Stimulated activated CD4-positive, alpha-beta T cell treated with anti-CD3 and anti-CD28 coated beads, TNF-alpha, amount 100 ng/mL, for 48 hours (primary cell): ENCODE measurements at places on chromosomes 12 and 14.

GRCh38 chr14:59229653-59230406, 41.4 kb downstream of the DAAM1 start:
- DNase-seq: no peak

DNA sequence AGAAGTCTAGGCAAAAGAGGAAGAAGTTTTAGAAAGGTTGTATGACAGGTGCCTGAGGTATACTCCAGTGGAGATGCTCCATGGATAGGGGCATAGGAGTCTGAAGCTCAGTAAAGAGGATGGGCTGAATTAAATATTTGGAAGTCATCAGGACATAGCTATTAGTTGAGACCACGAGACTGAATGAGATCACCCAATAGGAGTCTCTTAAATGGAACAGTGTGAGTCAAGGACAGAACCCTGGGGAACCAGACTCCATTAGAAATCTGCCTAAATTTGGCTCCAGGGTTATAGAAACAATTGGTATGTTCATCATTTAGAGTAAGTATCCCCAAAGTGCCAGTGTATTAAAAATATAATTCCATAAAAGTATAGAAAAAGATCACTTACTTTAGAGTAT, 172.6 kb downstream of the PRKCH start:
- no peak for DNase-seq

- no peak for DNase-seq
Observed at GRCh38 chr12:105819549-105819948, 319.2 kb downstream of the NUAK1 start.

DNA sequence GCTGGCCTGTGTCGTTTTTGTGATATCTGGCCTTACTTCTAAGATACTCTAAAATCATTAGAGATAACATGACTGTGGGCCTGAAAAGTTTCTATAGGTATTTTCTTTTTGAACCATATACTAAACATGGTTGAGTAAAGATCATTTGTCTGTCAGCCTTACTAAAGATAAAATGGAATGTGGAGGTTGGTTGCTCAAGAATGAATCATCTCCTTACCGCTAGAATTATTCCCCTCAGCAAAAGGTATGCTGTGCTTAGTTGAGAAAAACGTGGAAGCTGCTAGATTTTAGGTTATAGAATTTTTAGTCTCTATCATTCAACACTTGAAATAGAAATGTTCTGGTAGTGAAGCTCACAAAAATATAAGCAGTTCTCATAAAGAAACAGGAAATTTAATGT, 407.3 kb downstream of the AEBP2 start:
- DNase-seq: no peak

- DNase-seq: no peak
Observed at GRCh38 chr12:130972586-130972950, 18.9 kb downstream of the ADGRD1 start.

GRCh38 chr14:24351517-24351916, 11.7 kb upstream of the RIPK3 start:
- no peak for DNase-seq

GRCh38 chr12:29200586-29200985, 51.5 kb downstream of the FAR2 start:
- no peak for DNase-seq
